Stimulated activated CD4-positive, alpha-beta T cell treated with anti-CD3 and anti-CD28 coated beads, Interleukin-2, amount 100 ng/mL, for 4 hours (primary cell): ENCODE measurements at places on chromosomes 6 and 20.

DNA sequence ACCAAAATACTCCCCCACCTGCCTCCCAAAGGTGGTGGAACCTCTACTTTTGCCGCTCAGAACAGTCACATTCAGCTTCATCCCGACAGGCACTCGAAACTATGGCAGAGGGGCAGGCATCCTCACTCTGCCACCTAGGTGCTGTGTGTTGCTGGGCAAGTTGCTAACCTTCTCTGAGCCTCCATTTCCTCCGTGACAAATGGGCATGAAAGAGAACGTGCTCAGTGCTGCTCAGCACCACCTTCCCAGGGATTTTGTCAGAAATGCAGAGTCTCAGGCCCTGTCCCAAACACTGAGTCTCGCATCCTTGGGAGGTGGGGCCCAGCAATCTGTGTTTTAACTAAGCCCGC is 18.1 kb downstream of the ANKRD60 start:
- no peak for DNase-seq

- DNase-seq = no peak
Measured at GRCh38 chr6:168935628-168936010, 318.0 kb downstream of the THBS2 start.

GRCh38 chr6:13870214-13870830 is 54.4 kb upstream of the RNF182 start:
- no peak for DNase-seq

- DNase-seq = no peak
Measured at GRCh38 chr20:58599966-58600365, 51.1 kb upstream of the STX16 start.

GRCh38 chr6:15485936-15486335 is 176.9 kb downstream of the DTNBP1 start:
- no peak for DNase-seq

- DNase-seq = no peak
Measured at GRCh38 chr6:3766214-3766613, 14.7 kb upstream of the PXDC1 start.

- DNase-seq = no peak
Measured at GRCh38 chr6:78528926-78529325, 338.4 kb upstream of the IRAK1BP1 start.

GRCh38 chr6:86685230-86685797 is 252.0 kb upstream of the HTR1E start:
- DNase-seq = no peak

DNA sequence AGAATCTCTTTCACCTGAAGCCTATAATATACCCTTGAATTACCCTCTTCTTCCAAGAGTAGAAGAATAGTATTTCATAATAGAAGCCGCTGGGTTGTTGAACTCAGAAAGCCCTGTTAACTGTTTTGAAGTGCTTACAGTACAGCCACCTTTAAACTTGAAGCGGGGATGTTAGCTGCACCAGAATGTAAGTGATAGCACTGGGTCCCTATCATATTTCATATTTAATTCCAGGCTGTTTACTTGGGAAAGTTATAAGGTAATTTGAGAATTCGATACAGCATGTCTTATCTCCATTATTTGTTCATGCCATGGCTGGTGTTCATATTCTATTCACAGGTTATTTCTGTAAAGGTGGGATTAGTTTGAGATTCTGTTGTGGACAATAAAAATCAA is 63.5 kb upstream of the VSTM2L start:
- no peak for DNase-seq

DNA sequence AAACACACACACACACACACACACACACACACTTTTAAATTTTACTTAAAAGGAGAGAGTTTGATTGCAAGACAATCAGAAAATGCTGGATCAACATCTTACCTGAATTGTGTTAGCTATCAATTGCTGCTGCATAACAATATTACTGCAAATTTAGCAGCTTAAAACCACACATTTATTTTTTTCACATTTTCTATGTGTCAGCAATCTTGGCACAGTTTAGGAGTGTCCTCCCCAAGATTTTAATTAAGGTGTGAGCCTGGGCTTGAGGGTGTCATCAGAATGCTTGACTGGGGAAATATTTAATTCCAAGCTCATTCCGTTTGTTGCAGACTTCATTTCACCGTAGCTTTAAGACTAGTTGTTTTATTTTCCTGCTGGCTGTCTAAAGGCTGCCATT is 431.0 kb upstream of the GJE1 start:
- DNase-seq = no peak

DNA sequence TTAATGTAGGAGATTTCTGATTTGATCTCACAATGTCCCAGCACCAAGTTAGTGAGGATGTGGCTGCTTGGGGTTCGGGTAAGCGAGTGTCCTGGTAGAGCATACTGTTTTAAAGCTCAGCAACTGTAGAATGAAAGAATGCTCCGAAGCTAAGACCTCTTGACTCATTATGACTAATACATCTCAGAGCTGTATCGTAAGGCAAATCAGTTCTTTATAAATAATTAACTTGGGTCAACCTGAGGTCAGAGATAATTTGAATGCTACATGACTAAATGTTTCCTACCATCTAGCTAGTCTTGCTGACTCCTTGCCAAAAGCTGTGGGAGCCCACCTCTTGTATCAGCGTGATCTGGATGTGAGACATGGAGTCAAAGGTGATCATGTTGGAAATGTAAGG is 128.8 kb upstream of the PDE7B start:
- peak; percentile 1 for DNase-seq

DNA sequence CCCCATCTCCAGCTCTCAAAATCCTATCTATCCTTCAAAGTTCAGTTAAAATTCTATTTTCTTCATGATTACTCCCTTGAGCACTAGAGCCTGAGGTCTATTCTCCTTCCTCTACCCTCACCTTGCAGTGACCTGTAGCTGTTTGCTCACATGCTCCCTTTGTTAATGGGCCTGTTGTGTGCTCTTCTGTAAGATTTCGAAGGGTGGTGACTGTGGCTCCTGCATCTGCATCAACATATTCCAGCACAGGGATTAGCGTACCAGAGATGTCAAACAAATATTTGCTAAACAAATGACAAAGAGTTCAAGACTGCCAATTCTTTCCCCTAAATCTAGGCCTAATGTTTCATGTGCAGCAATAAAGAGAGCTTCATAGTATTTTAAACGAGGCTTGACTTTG is 69.5 kb downstream of the ELOVL5 start:
- no peak for DNase-seq
